ENCODE measurements at places on chromosomes 2 and 18.

DNA sequence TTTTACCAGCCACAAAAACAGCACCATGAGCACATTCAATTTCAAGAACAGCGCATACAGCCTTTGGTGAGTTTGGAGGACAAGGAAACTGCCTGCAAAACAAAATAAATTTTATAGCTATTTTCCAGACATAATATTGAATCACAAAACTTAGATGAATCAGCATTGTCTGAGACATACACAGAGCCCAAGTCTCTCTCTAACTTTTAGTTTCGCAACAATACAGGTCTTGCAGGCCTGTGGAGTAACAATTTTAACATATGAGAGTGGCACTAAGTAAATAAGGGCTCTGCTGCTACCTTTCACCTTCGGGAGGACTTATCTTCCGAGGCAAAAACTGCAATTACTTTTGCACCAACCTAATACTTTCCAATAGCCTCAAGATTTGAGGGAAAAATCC, 56.1 kb upstream of the PEX13 start:
- DNase-seq = no peak

DNA sequence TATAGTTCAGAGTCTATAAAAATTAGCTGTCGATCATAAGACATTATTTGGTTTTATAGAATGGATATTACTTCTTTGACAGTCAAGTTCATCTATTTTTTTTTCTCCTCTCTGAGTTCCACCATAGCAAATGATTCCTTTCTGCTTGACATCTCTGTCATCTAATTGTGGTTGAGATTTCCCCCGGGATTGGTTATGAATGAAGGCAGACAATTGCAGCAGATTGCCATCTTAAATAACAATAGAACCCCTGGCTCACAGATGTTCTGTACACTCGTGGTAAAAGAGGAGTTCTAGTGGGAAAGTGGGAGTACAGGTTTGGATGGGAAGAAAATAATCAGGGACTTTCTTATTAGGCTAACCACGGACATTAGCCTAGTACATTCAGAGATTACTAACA, 292.1 kb upstream of the NRXN1 start:
- DNase-seq = no peak

GRCh38 chr18:79530821-79531220, 135.1 kb downstream of the NFATC1 start:
- DNase-seq = no peak

DNA sequence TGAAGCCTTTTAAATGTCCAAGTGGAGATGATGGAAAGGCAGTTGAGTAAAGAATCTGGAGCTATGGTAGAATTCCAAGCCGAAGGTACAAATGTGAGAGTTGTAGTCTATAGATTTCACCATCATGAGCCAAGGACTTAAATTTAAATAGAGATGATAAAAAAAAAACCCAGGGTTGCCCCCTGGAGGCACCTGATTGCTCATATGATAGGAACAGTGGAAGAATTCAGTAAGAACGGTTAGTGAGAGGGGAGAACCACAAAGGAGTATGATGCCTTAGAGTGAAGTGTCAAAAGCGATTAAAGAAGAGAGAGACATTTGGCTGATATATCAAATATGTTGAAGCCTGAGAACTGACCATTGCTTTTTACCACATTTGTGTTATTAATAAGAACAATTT, 11.9 kb downstream of the NYAP2 start:
- no peak for DNase-seq

DNA sequence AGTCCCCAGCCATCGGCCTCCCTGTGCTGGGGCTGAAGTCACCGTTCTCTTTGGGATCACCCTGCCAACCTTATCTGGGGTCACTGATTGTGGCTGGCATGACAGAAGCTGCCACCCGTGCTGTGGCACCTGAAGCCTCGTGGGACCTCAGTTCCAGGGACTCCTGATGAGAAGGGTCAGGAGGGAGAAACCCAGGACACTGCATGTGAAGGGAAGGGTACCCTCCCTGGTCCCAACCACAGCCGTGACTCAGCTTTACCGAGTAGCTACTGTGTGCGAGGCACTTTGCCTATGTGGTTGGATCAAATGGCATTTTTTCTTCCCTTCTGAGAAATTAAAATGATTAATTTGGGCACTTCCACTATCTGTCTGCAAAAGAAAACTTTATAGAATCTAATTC, 64.4 kb downstream of the SP110 start:
- DNase-seq = no peak

- no peak for DNase-seq
These were observed 76.0 kb downstream of the TGIF1 start for GRCh38 chr18:3525870-3526420.

GRCh38 chr18:47313901-47314300, 62.4 kb upstream of the SKOR2 start:
- DNase-seq = no peak

DNA sequence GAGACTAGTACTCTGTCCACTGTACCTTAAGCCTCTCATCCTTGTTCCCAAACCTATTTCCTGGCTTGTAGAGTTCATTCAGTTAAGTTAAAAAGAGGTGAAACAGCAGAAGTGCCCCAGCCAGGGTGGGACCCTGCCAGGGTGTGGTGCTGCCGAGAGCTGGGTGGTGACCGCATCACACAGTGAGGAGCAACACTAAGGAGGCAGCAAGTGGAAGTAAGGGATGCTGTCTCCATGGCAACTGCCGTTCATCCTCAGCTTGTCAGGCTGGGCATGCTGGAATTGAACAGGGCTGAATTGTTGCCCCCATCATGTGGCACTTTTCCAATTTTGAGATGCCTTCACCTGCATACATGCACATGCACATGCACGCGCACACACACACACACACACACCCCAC, 77.0 kb downstream of the VSNL1 start:
- DNase-seq = no peak

- no peak for DNase-seq
These were observed 620 bp upstream of the SLC9A2 start for GRCh38 chr2:102618452-102619413.

- DNase-seq = no peak
These were observed 183.0 kb downstream of the AFF3 start for GRCh38 chr2:99959261-99960014.
